ENCODE measurements at places on chromosomes 11 and 22. TPM values are rescaled to one million over a fixed set of nuclear protein-coding genes. Genes with fewer than 3 reads are reported as not detected.

Gene KCNC1
- total RNA-seq: not detected

Gene TPST2
- total RNA-seq: 36.1 TPM

Gene MEI1
- total RNA-seq: 22.3 TPM

Gene PLEKHB1
- total RNA-seq: 1.3 TPM

Gene KCTD14
- total RNA-seq: 0.16 TPM

Gene MOGAT2
- total RNA-seq: not detected

Gene GNG3
- total RNA-seq: not detected

Gene HBB
- not detected for total RNA-seq

Gene PRG3
- not detected for total RNA-seq

Gene EIF3M
- total RNA-seq: 332 TPM

Gene TESMIN
- total RNA-seq: 2.1 TPM

Gene ROBO4
- total RNA-seq: not detected

Gene CCDC73
- not detected for total RNA-seq

Gene VPS51
- 137 TPM for total RNA-seq

Gene OR2AG1
- not detected for total RNA-seq

Gene TRIM51
- total RNA-seq: not detected

Gene MMP3
- total RNA-seq: not detected

Gene UNC93B1
- total RNA-seq: 13.9 TPM

Gene TMEM86A
- total RNA-seq: 0.52 TPM

Gene LRP4
- total RNA-seq: 0.15 TPM

Gene OR8A1
- not detected for total RNA-seq

Gene TSG101
- 41.8 TPM for total RNA-seq

Gene KRTAP5-7
- total RNA-seq: not detected

Gene MS4A6A
- total RNA-seq: not detected

Gene TRIM6
- 0.54 TPM for total RNA-seq

Gene NEFH
- total RNA-seq: 8.4 TPM

Gene PTS
- 28.9 TPM for total RNA-seq

Gene KRTAP5-10
- total RNA-seq: not detected

Gene ASRGL1
- 5.7 TPM for total RNA-seq

Gene BTG4
- total RNA-seq: not detected

Gene TENM4
- 0.03 TPM for total RNA-seq

Gene EMID1
- not detected for total RNA-seq

Gene TEX54
- 1.3 TPM for total RNA-seq

Gene NLRP10
- total RNA-seq: not detected

Gene FAM83F
- total RNA-seq: 0.39 TPM

Gene CHADL
- total RNA-seq: 0.36 TPM

Gene OR4D5
- not detected for total RNA-seq

Gene MMP1
- not detected for total RNA-seq

Gene MN1
- total RNA-seq: 0.07 TPM

Gene OOSP1
- 0.27 TPM for total RNA-seq

Gene MAP6
- total RNA-seq: 0.54 TPM

Gene CD44
- 550 TPM for total RNA-seq

Gene CABP4
- total RNA-seq: 0.96 TPM

Gene CYP2D6
- 4.1 TPM for total RNA-seq

Gene EXPH5
- 0.65 TPM for total RNA-seq
